Endothelial cell of umbilical vein (primary cell): ENCODE measurements at places on chromosomes 5 and 9. TPM values are rescaled to one million over a fixed set of nuclear protein-coding genes. Genes with fewer than 3 reads are reported as not detected.

SPOCK1 gene
- 280 and 404 TPM in 2 replicates for total RNA-seq

GABRB2 gene
- not detected in 2 replicates for total RNA-seq

ROPN1L gene
- total RNA-seq, result 0.55 and 0.60 TPM in 2 replicates

C7 gene
- 0.29 TPM in 1 of 2 replicates, not detected in the other for total RNA-seq

TMEM252 gene
- not detected in 2 replicates for total RNA-seq

FBLL1 gene
- 0.44 and 0.48 TPM in 2 replicates for total RNA-seq

FABP6 gene
- not detected in 2 replicates for total RNA-seq

FRMD3 gene
- total RNA-seq, result 6.1 and 7.3 TPM in 2 replicates

ERAP2 gene
- 6.1 and 10.0 TPM in 2 replicates for total RNA-seq

EXD3 gene
- total RNA-seq, result 26.6 and 30.3 TPM in 2 replicates

BTNL8 gene
- total RNA-seq, result not detected in 2 replicates

BRINP1 gene
- not detected in 2 replicates for total RNA-seq

TSLP gene
- total RNA-seq, result not detected in 2 replicates

ERGIC1 gene
- total RNA-seq, result 105 and 118 TPM in 2 replicates
